ENCODE measurements at places on chromosomes 2 and 18.

- DNase-seq, result no peak
Measured at GRCh38 chr2:127308586-127309138, 14.7 kb upstream of the ERCC3 start.

- DNase-seq, result no peak
Measured at GRCh38 chr2:27681841-27682240, 18.2 kb downstream of the SLC4A1AP start.

DNA sequence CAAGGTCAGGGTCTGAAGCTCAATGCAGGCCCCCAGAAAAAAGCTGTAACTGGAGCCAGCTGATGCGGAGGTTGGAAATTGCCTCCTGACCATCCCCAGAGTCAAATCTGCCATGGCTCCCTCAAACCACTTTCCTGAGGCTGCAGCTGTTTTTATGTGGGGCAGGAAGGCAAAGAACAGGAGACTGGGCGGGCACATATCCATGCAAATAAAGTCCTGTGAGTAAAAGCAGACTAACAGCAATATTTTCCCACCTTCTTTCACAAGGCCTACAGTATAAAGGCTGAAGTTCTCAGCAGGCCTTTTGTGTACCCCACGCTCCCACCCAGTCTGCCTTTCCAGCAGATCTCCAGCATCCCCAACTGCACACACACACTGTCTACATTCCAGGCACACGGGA, 47.1 kb downstream of the CYP1B1 start:
- no peak for DNase-seq

DNA sequence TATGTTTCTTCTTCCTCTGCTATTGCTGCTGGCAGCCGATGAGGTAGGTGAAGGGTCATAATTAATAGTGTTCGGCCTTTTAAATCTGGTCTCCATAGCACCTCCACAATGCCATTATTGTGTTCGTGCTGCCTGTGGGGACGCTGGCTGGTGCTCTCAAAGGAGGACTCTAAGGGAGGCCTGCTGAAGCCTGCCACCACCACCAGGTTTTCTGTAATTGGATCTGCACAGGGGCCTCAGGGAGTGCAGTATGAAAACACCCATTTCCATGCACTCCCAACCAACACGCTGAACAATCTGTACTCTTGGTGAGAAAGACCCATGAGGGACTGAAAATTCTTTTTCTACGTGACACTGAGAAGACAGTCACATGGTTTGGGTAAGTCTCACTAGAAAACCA, 17.6 kb upstream of the CLIP4 start:
- DNase-seq, result no peak

DNA sequence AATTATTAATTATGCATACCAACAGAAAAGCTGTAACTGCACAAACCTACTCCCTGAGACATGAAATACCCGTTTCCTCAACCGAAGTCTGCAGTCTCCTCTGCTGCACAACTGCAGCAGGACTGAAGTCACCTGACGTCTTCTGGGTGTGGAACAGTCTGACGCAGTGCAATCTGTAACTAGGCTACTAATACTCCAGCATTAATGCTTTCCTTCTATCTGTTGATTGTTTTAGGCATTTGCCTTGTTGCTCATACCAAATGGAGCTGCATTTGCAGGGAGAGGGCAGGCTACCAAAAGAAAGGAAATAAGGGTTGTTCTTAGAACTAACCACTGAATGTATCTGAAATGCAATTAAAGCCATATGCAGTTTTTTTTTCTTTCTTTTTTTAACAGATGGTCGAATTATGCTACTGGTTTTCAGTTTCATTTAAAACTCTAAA, 40.1 kb downstream of the RTN4 start:
- no peak for DNase-seq

GRCh38 chr2:227772197-227772661, 26.5 kb downstream of the SCYGR8 start:
- DNase-seq, result no peak

DNA sequence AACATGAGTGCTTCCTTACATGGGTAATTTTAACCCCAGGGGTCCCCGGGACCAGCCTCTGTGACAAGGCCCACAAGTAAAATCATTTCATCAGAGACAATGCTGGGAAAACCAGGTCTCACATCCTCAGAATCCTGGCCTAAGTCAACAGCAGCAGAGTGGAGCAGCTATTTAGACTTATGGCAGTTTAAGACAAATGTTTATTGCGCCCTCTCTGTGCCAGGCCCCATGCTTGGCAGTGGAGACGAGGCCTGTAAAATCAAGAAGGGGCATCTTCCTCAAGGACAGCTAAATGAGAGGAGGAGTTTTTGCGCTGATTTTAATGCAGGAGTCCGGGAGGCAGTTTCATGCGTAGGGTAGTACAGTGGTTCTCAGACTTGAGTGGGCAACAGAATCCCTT, 56.0 kb upstream of the ACAA2 start:
- DNase-seq, result no peak

- DNase-seq, result no peak
Measured at GRCh38 chr2:231568785-231569435, 23.8 kb upstream of the TEX44 start.

DNA sequence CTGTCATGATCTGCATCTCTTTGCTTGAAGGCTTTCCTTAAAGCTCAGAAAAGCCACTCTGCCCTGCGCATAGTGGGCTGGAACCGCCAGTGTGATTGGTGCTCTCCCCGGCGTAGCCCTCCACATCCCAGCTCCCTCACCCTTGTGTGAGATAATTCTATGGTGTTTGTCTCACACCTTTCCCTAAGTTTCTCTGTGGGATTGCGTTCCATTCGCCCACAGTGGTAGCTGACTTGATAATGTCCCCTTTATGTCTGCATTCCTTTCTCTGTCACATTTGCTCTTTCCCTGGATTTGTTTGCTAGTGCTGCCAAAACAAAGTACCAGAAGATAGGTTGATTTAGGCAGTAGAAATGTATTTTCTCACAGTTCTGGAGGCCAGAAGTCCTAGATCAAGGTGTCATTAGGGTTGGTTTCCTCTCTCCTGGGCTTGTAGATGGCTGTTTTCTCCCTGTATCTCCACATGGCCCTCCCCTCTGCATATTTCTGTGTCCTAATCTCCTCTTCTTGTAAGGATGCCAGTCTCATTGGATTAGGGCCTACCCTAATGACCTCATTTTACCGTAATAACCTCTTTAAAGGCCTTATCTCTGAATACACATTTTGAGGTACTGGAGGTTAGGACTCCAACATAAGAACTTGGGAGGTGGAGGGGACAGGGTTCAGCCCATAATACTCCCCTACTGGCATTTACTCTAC, 7.4 kb upstream of the TMEM87B start:
- DNase-seq, result no peak

GRCh38 chr18:34514238-34514637, 195.9 kb upstream of the DTNA start:
- DNase-seq, result no peak

- DNase-seq, result no peak
Measured at GRCh38 chr2:227117852-227118251, 46.2 kb downstream of the COL4A4 start.

GRCh38 chr2:233381638-233381995, 27.3 kb downstream of the DGKD start:
- no peak for DNase-seq

GRCh38 chr2:60926741-60927552, 45.6 kb downstream of the REL start:
- no peak for DNase-seq

- DNase-seq, result no peak
Measured at GRCh38 chr18:63187791-63188460, 131.6 kb downstream of the BCL2 start.

DNA sequence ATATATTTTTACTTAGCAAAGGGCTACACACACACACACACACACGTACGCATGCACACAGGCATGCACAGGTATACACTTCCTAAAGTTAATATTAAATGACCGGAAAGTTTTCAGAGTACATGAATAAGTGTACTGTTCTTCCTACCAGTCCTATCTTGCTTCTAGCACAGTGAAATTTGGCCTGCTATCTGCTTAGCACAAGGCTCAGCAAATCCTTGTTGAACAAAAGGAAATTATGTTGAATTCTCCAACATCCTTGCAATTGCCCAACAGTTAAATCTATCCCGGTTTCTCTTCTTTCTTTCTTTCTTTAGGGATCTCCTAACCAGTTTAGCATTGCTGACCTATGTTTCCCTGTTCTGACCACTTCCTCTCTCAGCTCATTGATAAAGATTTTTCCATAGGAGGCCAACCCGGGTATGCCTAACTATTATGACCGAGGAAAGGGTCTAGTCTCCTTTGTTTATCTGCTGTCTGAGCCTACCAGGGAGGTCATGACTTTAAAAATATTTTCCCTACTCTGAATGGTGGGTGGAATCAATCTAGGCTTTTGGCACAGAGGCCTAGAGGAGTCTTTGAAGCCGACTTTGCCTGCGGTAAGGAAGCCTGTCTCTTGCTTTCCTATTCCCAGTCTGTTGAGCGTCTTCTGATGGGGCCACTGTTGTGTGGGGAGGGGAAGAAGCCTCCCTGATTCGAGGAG, 400.7 kb downstream of the HRH4 start:
- DNase-seq, result no peak

DNA sequence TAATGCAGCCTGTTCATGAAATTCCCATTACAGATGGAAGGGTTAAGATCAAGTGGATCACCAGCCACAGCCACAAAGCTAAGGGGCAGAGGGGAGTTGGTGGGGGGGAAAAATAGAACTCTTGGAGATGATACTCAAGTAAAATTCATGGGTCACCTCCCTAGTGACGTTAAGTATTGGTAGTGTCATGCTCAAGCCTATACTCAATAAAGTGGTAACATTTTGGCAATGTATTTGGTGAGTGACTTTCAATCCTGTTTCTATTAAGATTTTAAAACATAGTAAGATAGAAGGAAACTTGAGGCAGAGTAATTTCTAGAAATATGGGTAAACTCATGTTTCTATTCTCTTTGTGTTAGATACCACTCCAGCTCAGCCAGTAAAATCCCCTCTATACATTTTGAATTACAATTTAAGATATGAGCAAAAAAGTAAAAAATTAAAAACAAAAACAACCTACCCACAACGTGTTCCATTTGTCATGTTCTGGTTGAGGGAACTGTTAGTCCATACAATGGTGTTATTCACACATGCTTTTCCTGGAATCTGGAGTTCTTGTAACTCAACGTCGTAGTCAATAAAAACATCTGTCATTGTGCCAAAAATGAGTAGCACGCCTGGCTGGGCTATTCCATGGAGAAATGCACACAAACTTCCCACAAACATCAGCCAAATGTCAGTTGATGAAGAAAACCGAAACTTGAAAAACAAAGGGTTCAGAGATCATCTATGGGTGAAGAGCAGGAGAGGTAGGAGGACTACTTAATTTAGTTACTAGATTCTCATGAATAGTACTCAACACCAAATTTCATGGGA, 18.1 kb downstream of the ABCB11 start:
- DNase-seq, result no peak

DNA sequence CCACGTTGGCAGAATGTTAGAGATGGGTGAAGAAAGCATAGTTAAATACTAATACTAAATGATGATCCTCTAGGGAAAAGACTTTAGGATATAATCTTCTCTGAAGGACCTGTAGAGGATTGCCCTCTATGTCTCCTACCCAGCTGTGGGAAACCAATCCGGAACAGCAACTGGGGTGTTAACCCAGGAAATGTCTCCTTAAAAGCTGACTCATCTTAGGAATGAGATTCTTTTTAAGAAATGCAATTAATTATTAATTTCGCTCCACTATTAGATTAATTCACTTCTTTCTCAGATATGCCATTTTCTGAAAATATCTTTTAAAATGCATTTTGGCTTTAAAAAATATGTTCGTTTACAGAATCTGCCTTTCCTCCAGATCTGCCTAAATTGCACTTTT, 7.4 kb downstream of the SCN3A start:
- no peak for DNase-seq

DNA sequence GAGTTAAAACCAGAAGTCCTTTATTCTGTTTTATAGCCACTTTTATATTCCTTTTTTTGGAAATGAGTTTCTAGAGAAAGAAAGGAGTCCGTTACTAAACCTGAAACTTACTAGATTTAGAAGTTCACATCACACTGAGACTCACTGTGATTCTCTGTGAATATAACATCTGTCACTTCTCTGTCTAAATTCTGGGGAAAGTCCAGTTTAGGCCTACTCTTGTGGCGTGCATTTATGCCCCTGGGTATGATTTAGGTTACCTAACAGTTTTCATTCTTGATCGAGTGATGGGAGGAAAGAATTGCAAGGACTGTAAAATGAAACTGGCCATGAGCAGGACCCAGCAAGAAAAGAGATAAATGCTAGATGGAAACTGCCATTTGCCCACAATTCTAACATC, 449.6 kb downstream of the SPAG16 start:
- DNase-seq, result no peak

- DNase-seq, result no peak
Measured at GRCh38 chr2:8569332-8569930, 112.4 kb upstream of the ID2 start.

DNA sequence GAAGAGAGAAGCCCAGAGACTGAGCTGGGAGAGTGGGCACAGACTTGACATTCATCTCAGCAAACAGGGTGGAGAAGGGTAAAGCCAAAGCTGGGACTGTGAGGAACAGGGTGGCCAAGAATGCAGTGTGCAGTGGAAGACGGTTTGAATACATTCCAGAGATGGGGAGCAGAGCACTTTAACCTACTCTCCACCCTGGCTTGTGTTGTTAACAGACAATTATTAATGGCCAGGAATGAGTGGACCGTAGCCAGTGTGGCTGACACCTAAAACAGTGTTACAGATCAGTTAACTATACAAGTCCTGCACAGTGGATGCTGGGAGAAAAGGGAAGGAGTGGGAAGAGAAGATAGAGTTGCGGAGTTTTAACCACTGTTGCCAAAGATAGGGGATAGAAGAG, 7.4 kb upstream of the NAB1 start:
- DNase-seq, result no peak
